ENCODE measurements at places on chromosomes 3 and 15.

DNA sequence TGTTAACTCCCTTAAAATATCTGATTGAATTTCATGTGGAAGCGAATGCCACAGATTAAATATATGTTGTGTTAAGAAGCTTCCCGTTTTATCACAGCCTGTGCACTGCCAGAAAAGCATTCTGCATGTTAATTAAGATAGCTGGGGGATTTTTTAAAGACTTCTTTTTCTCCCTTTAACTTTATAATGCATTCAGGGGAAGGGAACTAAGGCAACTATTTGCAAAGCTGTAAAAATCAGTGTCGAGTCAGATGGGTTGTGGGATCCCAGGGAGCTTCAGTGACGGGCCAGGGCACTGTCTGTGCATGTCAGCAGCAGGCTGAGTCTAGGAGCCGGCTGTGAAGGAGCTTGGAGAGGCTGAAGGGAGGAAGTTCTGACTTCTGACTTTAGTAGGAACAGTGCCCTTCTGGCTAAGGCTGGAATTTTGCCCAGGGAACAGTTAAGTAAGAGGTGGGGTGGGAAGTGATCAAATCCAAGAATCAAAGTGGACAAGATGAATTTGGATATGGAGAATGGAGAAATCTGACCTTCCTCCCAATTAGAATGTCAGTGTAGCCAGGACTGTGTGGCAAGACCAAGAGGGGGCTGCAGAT lies 77.7 kb downstream of the ABHD5 start:
- DNase-seq: no peak

- no peak for DNase-seq
Observed at GRCh38 chr3:173065543-173065981, 75.5 kb downstream of the SPATA16 start.

DNA sequence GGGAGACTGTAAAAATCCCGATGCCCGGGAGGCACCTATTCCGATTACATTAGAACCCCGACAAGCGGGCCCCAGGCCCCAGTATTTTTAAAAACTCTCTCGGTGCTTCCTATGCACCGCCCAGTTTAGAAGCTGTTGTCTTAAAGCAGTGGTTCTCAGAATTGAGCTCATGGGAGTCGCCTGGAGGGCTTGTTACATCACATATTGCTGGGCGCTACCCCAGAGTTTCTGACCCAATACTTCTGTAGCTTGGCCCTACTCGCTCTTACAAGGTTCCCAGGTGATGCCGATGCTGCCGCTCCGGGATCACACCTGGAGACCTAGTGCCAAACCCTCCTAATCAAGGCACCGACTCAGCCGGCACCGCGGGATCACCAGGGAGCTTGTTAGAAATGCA lies 35.2 kb downstream of the CPN2 start:
- no peak for DNase-seq

GRCh38 chr3:67557848-67558355 lies 96.5 kb downstream of the SUCLG2 start:
- DNase-seq: no peak

- no peak for DNase-seq
Observed at GRCh38 chr3:102057781-102058421, 208.6 kb downstream of the NFKBIZ start.

DNA sequence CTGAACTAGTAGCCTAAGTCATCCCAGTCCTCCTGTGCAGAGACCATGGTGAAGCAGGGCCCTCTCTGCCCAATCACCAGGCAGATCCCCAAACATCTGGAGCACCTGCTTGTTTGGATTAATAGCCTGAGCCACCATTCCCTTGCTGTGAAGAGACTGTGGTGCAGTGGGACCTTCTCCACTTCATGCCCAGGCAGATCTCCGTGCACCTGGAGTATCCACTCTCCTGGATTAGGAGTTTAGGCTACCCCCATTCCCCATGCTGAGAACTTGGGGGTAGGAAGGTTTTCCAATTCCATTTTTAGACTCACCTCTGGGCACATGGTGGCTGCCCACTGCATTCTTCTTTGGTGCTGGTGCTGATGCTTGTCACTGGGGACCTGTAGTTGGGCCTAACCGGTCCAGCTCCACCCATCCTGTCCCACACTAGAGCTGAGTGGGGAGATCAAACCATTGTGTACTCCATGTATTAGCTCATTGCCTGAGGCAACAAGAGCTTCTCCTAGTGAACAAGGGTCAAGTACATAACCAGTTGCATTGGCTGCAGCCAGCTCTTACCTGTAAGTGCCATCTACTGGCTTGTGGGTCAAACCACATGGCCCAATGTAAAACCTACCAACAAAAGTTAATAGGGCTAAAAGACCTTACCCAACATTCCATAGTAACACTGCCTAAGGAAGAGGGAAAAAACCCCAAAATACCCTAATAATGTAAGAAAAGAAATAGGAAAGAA lies 382.5 kb upstream of the CBLB start:
- DNase-seq: no peak

All from H54 (cell line).